CD4-positive, alpha-beta T cell treated with Interleukin-17A for 1 hour (primary cell): ENCODE measurements at places on chromosomes 7 and 10.

GRCh38 chr10:121157998-121158397 lies 306.8 kb downstream of the WDR11 start:
- no peak for DNase-seq

GRCh38 chr7:44559485-44559884 lies 14.2 kb downstream of the DDX56 start:
- no peak for DNase-seq

- DNase-seq = no peak
Observed at GRCh38 chr10:70379581-70380176, 2.7 kb downstream of the LRRC20 start.

DNA sequence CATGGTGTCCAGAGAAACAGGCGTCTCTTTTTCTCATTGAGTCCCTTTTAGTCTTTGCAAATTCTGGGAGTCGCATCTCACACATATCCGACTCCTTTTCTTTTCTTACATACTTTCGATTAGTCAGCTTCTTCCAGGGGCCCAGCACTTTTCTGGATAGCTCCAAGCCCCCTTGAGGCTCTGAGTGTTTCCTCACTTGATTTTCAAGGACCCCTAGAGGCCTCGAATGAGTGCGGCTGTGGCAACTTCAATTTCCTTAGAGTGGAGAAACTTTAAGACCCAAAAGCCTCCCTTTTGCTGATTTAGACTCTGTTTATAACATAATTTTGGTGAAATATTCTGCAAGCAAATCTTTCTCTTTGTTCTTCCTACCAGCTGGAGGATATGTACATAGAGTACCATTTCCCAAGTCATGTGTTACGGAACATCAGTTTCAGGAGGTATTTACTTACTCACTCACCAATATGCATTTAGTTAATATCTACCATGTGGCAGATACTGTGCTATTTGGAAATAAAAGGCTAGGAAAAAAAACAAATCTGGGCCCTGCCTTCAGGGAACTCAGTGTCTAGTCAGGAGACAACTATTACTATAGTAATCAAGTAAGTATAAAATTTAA lies 555.2 kb downstream of the REEP3 start:
- DNase-seq = no peak

DNA sequence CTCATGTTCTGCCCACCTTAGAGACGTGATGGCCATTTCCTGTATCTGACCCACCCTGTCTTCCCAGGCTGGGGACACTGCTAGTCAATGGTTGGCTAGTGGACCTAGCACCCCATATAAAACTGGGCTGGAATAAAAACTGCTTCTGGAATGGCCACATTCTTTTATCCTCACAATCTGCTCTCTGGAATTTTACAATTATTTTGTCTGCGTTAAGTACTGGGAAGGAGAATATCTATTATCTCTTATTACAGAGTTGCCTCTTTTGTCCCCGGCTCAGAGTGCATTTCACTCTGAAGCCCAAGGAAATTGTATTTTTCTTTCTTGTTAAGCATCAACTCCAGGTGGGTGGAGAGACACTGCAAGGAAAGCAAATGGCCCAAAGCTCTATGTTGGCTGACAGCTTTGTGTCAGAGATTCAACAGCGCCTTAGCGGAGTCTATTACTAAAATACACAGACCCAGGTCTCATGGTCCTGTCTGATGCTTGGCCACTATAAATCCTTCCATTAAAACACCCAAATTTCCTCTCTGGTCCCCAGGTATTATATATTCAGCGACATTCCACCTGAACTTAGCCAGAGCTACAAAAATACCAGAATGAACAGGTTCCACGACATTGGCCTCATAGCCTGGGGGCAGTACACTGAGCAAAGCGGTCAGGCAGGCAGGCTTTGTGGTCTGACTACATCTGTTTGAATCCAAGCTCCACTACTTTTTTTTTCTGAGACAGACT lies 121.7 kb downstream of the PRPF18 start:
- no peak for DNase-seq

DNA sequence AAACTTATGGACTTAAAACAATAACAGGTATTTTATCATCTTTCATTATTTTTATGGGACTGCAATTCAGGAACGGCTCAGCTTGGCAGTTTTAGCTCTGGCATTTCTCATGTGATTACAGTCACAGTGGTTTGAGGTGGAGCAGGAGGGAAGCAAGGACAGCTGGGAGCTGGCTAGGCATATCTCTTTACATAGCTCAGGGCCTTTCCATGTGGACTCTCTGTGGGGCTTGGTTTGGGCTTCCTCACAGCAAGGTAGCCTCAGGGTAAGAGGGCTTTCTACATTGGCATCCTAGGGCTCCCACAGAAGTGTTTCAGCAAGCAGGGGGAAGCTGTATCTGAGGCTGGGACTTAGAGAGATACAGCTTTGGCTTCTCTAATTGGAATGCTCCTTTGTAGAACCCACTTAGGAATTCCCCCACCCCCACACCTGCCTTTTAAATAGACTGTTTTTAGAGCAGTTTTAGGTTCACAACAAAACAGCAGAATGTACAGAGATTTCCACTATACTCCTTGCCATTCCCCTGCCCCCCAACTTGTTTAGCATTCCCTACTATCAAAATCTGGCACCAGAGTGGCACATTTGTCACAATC lies 26.6 kb upstream of the SDHAF3 start:
- no peak for DNase-seq

DNA sequence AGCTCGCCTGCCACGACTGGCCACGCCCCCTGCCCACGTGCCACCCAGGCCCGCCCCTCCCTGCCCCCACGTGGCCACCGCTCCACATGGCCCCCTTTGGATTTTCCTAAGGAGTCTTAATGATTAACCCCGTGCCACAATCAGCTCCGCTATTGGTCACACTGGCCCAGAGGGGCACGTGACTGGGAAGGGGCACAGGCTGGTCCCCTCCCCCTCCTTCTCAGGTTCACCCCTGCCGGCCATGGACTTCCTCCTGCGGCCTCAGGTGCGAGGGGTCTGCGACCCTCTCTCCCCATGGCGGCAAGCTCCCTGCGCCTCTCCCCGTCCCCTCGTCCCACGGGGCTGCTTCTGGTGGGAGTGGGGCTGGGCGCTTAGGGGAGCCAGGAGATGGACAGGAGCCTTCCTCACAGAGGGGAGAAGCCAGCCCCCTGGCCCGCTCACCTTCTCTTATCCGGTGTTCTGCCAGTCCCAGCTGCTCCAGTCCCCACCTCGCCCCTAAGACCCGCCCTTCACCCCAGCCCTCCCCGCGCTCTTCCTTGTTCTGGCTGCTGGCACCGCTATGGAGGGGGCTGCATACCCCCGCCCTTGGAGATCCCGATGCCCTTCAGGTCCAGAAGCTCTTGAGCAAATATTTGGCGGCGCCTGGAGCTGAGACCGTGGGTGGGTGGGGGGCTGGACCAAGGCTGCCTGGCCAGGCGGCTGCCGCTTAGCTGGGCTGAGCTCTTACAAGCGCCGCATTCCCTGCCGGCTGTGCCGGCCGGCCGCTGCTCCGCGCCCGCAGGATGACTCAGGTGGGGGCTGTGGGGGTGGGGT lies 3.2 kb downstream of the SLC4A2 start:
- no peak for DNase-seq

DNA sequence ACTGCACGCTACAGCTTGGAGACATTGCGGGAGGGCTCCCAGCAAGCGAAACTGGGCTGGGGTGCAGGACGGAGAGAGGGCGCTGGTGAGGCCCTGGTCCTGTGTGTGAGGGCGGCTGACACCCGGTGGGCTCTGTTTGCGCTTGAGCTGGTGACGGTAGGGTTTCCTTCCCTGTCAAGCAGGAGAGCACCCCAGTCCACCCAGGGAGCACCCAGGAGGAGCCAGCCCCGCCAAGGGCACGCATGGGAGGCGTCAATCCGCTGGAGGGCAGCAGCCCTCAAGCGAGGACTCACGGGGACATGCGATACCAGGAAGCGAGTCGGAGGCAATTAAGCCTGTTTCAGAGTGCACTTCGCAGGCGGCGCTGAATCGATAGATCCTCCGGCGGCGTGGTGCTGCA lies 109.4 kb downstream of the MAD1L1 start:
- no peak for DNase-seq

DNA sequence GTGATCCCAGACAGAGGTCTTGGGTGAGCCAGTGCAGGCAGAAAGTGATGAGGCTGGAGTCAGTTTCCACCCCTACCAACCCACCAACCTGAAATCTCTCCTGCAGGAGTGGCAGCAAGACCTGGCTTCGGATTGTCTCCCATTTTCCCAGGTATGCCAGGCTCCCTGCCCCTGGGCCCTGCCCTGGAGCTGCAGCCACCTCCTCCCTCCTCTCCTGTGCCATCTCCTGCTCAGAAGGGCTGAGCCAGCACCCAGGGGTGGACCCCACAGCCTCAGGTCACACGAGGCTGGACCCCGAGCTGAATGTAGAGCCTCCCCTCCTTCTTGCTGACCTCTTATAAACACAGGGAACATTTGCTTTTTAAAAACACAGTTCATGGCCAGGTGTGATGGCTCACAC lies 17.0 kb upstream of the LIMK1 start:
- DNase-seq = no peak

DNA sequence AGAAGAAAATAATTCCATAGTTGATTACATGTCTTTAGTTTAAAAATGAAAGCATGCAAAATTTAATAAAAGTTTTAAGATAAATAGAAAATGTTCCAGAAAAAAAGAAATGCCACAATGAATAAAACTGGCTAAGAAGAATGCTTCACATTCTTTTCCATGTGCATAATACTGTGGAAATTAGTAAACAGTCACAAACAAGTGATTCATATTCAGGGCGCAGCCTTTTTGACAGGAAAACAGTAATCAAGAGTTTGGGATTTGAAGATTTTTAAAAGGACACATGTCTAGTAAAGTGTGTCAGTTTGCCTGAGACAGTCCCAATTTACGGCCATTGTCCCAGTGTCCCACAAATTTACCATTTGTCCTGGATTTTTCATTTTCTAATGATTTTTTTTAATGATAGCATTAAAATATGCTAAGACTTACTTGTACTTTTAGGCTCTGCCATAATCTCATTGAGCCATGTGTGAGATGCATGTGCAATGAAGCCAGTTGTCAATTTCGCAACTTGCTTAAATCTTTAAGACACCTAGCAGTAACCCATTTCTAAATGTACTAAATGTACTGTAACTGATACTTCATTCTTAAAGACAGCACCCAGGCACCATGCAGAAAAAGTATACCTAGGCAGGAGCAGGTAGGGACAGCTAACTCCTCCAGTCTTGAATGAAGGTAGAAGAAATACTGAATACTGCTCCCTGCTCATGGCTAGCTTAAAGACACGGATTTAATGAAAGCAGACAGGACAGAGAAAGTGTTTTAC lies 46.9 kb downstream of the ZNF438 start:
- no peak for DNase-seq

- no peak for DNase-seq
Observed at GRCh38 chr10:17248964-17249363, 20.9 kb downstream of the VIM start.

GRCh38 chr7:16695621-16696237 lies 49.7 kb downstream of the BZW2 start:
- no peak for DNase-seq

GRCh38 chr10:2207246-2207922 lies 470.1 kb upstream of the ADARB2 start:
- DNase-seq = no peak

DNA sequence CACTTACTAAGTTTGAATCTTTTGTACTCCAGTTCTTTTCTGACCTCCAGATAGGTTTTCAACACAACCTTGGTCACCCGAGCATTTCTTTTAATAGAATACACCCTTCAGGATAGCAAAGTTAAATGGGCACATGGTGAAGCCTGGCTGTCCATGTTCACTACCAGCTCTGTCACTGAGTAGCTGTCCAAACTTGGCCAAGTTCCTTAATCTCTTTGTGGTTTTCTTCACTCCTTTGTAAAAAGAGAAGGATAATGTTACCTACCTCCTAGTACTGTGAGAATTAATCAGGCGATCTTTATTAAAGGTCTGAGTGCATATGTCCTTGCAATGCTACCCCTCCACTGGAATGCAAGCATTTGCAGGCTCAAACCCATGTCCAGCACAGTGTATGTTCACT lies 128.1 kb upstream of the PTPRZ1 start:
- DNase-seq = no peak

- DNase-seq = no peak
Observed at GRCh38 chr10:68082872-68083271, 7.8 kb upstream of the HERC4 start.

- no peak for DNase-seq
Observed at GRCh38 chr10:17814973-17815372, 5.8 kb downstream of the MRC1 start.

DNA sequence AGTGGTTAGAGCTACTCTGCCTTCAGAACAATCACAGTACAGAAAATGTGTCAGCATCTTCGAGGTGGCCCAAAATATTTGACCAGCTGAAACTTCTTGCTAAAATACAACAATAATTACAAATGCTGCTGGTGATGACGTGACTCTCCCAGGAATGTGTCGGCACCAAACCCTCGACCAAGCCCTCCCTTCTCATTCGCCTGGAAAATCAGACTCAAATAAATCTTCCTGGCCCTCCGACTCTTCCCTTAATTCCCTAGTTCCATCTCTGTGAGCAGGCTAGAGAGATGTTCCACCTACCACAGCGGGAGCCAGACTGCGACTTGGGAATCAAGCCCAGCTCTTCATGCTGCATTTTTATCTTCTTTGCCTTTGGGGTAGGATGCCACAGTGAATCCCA lies 4.1 kb downstream of the PRSS2 start:
- DNase-seq = no peak

GRCh38 chr7:74606909-74607510 lies 50.5 kb upstream of the GTF2I start:
- DNase-seq = no peak

- DNase-seq = no peak
Observed at GRCh38 chr10:4351723-4352413, 474.1 kb upstream of the AKR1E2 start.

DNA sequence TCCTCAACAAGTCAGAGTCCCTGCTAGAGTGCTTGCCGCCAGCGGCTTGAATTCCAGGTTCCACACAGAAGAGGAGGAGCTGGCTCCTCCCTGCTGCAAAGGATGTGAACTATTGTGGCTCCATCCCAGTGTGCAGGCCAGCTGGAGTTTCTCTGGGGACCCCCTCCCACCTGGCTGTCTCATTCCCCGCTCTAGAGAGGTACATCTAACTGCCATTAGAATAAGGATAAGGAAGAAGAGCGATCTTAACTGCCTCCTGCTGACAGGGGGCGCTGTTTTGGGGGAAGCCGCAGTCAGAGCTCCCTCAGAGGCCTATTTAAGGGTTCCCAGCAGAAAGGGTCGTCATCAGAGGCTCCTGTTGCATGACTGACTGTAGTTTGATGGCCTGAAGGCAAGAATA lies 40.8 kb upstream of the HECW1 start:
- DNase-seq = no peak

GRCh38 chr10:13317474-13317873 lies 17.6 kb upstream of the PHYH start:
- DNase-seq = no peak

GRCh38 chr7:150858236-150859197 lies 6.2 kb downstream of the AOC1 start:
- no peak for DNase-seq

- no peak for DNase-seq
Observed at GRCh38 chr7:114649689-114650088, 235.1 kb downstream of the FOXP2 start.
